Renal cortical epithelial cell (primary cell): ENCODE measurements at places on chromosomes 6 and 20. TPM values are rescaled to one million over a fixed set of nuclear protein-coding genes. Genes with fewer than 3 reads are reported as not detected.
A peak's percentile ranks its signal among the peaks of the same experiment; 100 is the strongest.

DNA sequence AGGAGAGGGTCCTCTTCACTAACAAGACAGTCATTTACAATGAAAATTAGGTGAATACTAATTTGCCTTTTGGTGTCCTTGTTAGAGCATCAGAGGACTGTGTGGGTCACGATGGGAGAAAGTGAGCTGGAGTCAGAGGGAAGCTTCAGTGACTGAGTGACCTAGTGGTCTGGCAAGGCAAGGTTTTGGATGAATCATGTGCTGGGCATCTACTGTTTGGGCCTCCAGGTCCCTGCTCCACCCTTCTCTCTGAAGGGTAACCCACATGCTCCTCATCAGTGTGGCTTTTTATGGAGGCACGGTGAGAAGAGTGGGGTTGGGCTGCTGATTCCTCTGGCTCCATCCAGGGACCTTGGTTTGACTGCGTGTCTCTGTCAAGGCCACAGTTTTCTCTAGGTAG is 60.5 kb upstream of the EXOC2 start:
- no peak for DNase-seq

GRCh38 chr6:14502551-14502950 is 385.0 kb downstream of the CD83 start:
- DNase-seq: peak; percentile 58

Gene ASIP
- not detected in 2 replicates for total RNA-seq

Gene FGD2
- total RNA-seq: 0.05 TPM in 1 of 2 replicates, not detected in the other

DNA sequence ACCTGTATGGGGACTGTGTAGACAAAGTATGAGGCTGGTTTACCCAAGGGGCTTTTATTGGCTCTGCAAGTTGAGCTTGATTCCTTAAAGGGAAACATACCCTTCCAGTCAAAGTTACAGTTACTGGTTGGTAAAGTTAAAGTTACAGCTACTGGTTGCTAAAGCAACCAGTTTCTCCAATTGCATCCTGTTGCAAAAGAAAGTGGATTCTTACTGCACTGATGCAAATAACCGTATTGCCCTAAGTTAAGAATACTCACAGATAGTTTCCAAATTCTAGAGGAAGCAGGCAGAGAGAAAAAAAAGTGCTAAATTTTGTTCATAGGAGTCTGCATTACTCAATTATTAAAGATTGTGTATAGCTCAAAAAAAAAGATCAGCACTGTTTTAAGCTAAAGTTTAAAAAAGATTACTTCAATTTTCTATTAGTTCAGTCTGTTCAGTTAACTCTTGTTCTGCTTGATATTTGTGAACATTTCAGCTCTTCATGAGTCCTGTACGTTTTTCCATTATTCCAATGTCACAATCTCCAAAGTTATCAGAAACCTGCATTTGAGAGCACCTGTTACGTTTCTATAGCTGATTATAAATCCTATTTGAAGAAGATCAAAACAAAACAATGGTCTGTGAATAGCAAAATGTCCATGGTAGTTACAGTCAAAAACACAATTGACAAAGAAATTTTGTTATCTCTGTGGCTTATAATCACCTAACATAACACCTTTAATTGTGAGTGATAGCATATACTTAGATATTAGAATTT is 8.6 kb upstream of the IL22RA2 start:
- no peak for DNase-seq

DNA sequence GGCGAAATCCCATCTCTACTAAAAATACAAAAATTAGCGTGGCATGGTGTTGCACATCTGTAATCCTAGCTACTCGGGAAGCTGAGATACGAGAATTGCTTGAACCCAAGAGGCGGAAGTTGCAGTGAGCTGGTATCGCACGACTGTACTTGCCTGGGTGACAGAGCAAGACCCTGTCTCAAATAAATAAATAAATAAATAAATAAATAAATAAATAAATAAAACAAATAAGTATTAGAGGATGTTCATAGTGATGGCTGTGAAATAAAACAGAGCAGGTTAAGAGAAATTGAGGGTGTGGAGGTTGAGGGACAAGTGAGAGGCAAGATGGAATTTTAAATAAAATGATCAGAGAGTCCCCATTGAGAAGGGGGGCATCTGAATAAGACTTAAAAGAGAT is 124.7 kb upstream of the DST start:
- DNase-seq: no peak

- no peak for DNase-seq
These were observed 160.0 kb downstream of the PKHD1 start for GRCh38 chr6:51927450-51927849.

DNA sequence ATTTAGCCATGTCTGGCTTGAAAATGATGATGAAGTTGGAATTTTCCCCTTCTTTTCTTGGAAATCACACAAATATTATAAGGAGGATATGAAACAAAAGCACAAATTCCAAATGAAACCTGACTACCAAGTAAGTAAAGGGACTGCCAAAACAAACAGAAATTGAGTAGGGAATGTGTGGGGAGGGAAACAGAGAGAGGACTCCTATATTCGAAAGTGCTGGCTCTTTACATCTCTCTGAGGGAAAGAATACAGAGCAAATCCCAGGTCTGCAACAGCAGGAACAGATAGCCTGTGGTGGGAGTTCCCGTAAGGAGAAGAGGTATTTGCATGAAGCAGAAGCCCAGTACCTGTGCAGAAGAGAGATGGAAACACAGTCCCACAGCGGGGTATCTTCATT is 583.7 kb downstream of the EPM2A start:
- no peak for DNase-seq
